ENCODE measurements at places on chromosomes 3 and 15.
A peak's percentile ranks its signal among the peaks of the same experiment; 100 is the strongest.

DNA sequence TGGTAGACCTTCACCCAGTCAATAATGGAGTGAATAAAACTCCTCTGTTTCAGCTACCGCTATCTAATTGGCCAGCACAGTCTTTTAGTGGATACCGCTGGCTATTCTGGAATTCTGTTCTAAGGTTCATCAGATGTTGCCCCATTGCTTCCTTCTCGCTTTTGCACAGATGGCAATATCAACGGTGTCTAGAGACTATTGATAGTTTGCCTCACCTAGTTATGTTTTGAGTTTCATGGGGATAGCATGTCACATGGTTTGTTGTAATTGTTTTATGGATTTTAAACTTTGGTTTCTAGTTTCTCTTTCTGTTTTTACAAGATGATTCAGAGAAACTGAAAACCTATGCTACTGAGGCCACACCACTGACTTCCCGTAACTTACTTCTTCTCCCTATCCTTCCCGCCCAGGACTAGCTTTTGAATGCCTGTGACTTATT, 2.0 kb downstream of the XRN1 start:
- no peaks in the 10 kb centered on the region for H3K36me3 ChIP-seq
- no peaks in the 10 kb centered on the region for H3K27me3 ChIP-seq
- H3K4me3 ChIP-seq, result peak overlapping the region; percentile 100
- peak overlapping the region; percentile 34 for H3K27ac ChIP-seq
- peaks cover 6% of the 10 kb centered on the region for H3K4me1 ChIP-seq

DNA sequence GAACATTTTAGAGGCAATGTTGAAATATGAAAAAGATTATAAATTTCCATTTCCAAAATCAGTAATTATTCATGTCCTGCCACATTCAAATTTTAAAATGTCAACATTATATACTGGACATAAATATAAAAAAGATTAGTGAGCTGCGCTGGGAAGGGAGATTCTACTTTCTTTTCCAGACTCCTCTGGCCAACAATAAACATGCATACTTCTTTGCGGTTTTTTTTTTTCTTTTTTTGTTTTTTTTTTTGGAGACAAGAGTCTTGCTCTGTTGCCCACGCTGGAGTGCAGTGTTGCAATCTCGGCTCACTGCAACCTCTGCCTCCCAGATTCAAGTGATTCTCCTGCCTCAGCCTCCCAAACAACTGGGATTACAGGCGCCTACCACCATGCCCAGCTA, 105.5 kb downstream of the ADAM10 start:
- no peaks in the 10 kb centered on the region for H3K27me3 ChIP-seq
- H3K36me3 ChIP-seq, result no peaks in the 10 kb centered on the region
- H3K27ac ChIP-seq, result no peak overlapping the region
- no peak for DNase-seq
- no peaks in the 10 kb centered on the region for H3K4me1 ChIP-seq

GRCh38 chr3:4704552-4704951, 211.4 kb downstream of the ITPR1 start:
- H3K27me3 ChIP-seq, result no peaks in the 10 kb centered on the region
- H3K4me3 ChIP-seq, result no peak overlapping the region
- no peaks in the 10 kb centered on the region for H3K4me1 ChIP-seq

DNA sequence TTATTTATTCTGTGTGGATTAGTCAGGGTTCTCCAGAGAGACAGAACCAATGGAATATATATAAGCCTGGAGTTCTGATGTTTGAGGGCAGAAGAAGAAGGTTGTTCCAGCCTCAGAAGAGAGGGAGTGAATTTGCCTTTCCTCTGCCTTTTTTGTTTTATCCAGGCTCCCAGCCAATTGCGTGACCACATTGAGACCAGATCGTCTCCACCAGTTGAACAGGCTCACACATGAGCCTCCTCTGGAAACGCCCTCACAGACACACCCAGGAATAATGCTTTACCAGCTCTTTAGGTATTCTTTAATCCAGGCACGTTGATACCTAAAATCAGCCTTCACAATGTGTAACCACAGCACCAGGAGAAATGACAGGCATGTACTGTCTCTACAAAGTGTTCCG, 923.1 kb downstream of the TBL1XR1 start:
- H3K4me3 ChIP-seq, result no peak overlapping the region
- no peaks in the 10 kb centered on the region for H3K27me3 ChIP-seq
- no peaks in the 10 kb centered on the region for H3K4me1 ChIP-seq
- no peak overlapping the region for H3K27ac ChIP-seq
- no peaks in the 10 kb centered on the region for H3K36me3 ChIP-seq
- DNase-seq, result no peak

GRCh38 chr15:83491486-83491885, 44.3 kb downstream of the SH3GL3 start:
- H3K4me3 ChIP-seq, result no peak overlapping the region
- no peaks in the 10 kb centered on the region for H3K36me3 ChIP-seq
- DNase-seq, result no peak
- no peaks in the 10 kb centered on the region for H3K4me1 ChIP-seq

GRCh38 chr15:73324496-73325170, 44.1 kb downstream of the HCN4 start:
- no peak overlapping the region for H3K4me3 ChIP-seq
- H3K27ac ChIP-seq, result no peak overlapping the region
- H3K36me3 ChIP-seq, result no peaks in the 10 kb centered on the region
- H3K27me3 ChIP-seq, result no peaks in the 10 kb centered on the region

DNA sequence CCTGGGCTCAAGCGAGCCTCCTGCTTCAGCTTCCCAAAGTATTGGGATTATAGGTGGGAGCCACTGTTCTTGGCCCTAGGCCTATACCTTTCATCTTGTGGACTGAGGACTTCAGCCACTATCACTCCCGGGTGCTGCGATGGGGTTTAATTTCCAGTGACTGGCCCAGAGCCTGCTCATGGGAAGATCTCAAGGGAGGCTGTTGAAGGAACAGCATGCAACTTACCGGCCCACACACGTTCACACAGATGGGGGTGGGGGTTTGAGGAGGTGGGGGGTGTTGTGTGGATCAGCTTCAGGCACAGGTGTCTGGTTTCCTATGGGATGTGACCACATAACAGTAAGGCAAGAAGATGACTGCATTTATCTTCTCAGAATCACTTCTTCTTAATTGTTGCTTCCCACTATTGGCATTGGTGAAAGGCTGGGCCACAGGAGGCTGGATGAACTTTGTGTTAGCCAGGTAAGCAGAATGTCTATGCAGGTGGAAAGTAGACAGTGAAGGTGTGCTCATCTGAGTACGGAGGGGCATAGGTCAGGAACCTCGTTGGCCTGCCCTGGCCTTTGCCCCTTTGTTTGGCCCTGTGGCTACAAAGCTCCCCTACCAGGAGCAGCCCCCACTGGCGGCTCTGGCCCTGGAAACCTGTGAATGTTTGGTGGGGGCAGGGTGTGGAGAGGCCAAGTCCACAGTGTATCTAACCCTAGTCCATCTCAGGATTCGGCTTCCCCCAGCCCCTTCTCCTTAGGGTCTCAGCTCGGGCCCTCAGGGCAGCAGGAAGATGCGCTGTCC, 1.4 kb upstream of the APBA2 start:
- H3K4me3 ChIP-seq, result no peak overlapping the region
- H3K27ac ChIP-seq, result no peak overlapping the region
- H3K36me3 ChIP-seq, result no peaks in the 10 kb centered on the region
- no peaks in the 10 kb centered on the region for H3K27me3 ChIP-seq

- peak overlapping the region; percentile 98 for H3K27ac ChIP-seq
- H3K4me1 ChIP-seq, result peaks cover 41% of the 10 kb centered on the region
- no peaks in the 10 kb centered on the region for H3K27me3 ChIP-seq
- DNase-seq, result no peak
- no peak overlapping the region for H3K4me3 ChIP-seq
Observed at GRCh38 chr3:195209083-195209846, 61.7 kb downstream of the XXYLT1 start.

GRCh38 chr15:90295270-90295648, 29.8 kb downstream of the NGRN start:
- H3K27ac ChIP-seq, result no peak overlapping the region
- no peaks in the 10 kb centered on the region for H3K27me3 ChIP-seq
- no peak for DNase-seq
- no peaks in the 10 kb centered on the region for H3K36me3 ChIP-seq
- no peaks in the 10 kb centered on the region for H3K4me1 ChIP-seq
